ENCODE measurements at places on chromosomes 3 and 15. TPM values are rescaled to one million over a fixed set of nuclear protein-coding genes. Genes with fewer than 3 reads are reported as not detected.

The ASTE1 gene
- total RNA-seq, result 5.2 TPM

The TMC3 gene
- total RNA-seq, result not detected

The CFAP20DC gene
- 1.6 TPM for total RNA-seq

The CELSR3 gene
- total RNA-seq, result under 0.01 TPM

The RAD51 gene
- 1.6 TPM for total RNA-seq

The SMCO1 gene
- total RNA-seq, result 3.7 TPM

The GPR27 gene
- total RNA-seq, result 1.6 TPM

The CADM2 gene
- total RNA-seq, result 4.2 TPM

The WDR72 gene
- total RNA-seq, result under 0.01 TPM

The TMIE gene
- total RNA-seq, result 1.0 TPM

The SLC6A20 gene
- under 0.01 TPM for total RNA-seq

The HCN4 gene
- under 0.01 TPM for total RNA-seq

The HRH1 gene
- total RNA-seq, result 5.2 TPM

The TRPM1 gene
- total RNA-seq, result not detected

The RBPMS2 gene
- total RNA-seq, result under 0.01 TPM

The IQCB1 gene
- total RNA-seq, result 16.2 TPM

The CIDEC gene
- total RNA-seq, result 9.4 TPM

The CHRM5 gene
- total RNA-seq, result not detected

All from skeletal muscle tissue (tissue), 5 donors.